ENCODE measurements at places on chromosomes 4 and X.

GRCh38 chrX:137567682-137568232, 1.8 kb downstream of the ZIC3 start:
- DNase-seq: no peak

DNA sequence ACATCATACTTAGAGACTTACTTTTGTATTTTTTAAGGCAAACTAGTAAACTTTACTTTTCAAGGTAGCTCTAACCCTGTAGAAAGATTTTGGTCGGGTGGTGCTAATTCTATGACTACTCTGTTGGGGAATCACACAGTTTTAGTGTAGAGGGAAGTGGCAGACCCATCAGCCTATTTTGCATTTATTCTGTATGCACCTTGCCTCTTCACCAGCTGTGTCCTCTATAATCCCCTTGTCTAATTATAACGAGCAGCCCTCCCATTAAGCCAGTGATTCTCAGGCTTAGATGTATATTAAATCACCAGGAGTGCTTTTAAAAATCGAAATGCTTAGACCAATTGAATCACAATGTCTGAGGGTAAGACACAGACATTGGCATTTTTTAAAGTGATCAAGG, 78.1 kb downstream of the GALNT7 start:
- no peak for DNase-seq

- no peak for DNase-seq
These were observed 133.0 kb upstream of the HTR2C start for GRCh38 chrX:114450911-114451310.

DNA sequence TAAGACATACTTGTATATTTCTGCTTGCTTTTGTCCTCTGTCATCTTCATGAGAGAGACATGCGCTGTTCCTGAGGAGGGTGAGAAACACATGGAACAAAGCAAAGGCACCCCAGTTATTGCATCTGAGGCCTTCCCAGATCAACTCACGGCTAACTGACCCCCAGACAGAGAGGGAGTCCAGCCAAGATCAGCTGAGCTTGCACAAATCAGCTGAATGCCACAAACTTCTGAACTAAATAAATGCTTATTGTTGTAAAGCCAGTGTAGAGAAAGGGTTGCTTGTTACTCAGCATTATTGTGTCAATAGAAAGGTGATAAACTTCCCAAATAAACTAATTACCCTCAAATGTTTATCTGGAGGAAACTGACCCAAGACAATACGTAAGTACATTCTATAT, 163.8 kb downstream of the BTC start:
- DNase-seq: no peak

DNA sequence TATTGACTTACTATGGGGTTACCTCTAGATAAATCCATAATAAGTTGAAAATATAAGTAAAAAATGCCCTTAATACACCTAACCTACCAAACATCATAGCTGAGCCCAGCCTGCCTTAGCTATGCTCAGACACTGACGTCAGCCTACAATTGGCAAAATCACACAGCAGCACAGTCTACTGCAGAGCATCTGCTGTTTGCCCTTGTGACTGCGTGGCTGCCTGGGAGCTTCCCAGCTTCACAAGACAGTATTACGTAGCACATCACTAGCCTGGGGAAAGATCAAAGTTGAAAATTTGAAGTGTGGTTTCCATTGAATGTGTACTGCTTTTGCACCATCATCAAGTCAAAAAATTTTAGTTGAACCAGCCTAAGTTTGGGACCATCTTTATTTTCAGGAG, 8.8 kb downstream of the HTT-AS start:
- DNase-seq: no peak

DNA sequence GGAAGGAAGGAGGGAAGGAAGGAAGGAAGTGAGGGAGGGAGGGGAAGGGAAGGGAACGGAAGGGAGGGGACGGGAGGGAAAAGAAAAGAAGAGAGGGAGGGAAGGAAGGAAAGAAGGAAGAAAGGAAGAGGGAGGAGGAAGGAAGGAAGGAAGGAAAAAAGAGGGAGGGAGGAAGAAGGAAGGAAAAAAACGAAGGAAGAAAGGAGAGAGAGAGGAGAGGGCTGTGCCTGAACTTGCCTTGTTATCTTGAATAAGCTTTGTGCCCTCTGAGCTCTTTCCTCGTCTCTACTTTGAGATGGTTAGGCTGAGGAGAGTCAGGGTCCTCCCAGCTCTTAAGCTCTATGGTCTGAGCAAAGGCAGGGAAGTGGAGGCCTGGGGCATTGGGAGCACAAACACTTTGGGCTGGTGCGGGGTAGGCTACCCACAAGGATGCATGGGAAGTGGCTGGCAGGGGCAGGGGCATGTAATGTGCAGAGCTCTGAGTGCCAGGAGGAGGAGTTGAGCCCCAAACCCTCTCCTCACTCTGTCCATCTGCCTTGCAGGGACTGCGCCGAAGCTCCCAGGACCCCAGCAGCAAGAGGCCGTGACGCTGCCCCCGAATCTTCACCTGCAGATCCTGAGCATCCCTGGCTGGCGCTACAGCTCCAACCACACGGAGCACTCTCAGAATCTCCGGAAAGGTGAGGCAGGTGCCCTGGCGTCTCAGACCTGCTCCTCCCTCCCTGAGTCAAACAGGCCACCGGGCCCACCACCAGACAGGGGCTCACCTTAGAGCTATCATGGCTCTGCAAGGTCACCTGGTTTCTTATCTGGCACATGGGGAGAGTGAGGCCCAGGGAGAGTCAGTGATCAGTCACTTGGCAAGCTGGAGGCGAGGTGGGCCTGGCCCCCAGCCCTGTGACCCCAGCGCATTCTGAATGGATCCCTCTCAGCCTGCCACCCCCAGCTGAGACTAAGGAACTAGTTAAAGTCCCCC, 26.5 kb upstream of the MRFAP1 start:
- no peak for DNase-seq

GRCh38 chrX:71366674-71367256, 608 bp downstream of the TAF1 start:
- peak; percentile 5 for DNase-seq

GRCh38 chrX:76605390-76605789, 177.9 kb downstream of the MAGEE1 start:
- DNase-seq: no peak

DNA sequence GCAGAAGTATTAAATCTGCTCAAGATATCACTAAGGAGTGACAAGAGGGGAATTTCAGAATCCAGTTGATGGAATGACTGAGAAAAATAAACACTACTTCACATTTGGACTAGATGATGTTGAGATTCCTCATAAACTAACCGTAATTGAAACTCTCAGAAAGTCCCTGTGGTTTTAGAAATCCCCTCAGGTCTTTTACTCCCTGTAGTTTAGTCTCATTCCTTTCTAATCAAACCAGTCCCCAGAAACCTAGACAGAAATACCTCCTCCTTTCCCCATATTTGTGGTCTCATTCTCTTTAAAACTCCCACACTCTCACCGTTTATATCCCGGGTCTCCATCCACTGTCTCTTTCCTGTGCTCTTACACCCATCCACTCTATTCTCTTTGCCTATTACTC, 15.0 kb upstream of the TLR1 start:
- no peak for DNase-seq

DNA sequence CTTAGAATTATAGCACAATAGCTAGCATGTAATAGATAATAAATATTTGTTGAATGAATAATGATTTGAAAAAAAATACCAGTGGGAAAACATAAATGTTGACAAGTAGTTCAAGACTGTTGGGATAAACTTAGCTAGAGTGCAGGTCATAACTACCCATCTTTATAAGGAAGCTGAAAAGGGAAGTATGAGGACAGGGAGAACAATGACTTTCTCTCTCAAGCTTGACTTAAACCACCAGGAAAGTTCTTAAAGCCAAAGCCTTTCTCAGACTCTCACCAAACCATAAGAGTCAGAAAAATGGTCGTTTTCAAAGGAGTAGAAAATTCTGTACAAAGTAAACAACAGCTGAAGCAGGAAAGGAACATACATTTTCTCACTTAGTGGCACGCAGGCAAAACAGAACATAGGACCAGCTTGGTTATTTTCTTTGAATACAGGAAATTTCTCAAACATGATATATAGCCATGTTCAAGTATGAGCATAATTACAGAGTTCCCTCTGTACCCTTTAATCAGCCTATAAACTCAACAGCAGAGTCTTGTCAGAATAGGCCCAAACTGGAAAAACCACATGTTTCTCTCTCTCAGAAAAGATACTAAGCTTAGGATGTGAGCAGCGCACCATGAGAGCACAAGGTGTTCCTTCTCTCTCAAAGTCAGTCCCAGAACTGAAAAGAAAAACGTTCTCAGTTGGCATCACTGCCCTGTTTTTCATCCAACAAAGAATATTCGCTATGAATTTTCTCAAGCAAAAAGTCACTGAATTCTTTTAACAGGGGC, 28.7 kb downstream of the MAPK10 start:
- peak; percentile 79 for DNase-seq
